Psoas muscle (tissue), 8 donors: ENCODE measurements at places on chromosomes 6 and 20.

DNA sequence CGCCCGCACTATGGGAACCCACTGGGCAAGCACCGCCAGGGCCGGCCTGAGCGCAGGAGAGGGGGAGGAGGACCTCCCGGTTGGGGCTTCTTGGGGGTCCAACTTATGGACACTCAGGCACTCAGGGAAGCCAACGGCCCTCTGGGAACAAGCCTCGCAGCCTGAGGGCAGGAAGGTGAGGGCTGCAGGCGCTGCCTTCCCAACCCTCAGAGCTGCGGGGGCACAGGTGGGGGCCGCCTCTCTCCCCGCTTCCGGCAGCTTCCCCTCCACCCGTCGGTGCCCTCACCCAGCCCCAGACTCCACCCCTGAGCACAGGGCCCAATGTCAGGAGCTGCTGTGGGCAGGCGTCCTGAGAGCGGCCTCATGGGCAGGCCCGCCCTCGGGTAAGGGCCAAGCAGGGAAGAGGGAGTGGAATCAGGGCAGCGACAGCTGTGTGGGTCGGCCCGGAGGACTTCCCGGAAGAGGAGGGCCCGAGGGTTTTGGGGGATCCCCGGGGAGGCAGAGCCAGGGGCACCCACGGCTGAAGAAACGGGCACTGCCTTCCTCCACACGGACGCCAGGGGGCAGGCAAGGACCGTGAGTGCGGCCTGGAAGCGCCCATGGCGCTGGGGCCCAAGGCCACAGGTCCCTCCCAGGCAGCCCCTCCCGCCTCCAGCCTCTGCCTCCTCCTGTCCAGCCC, 488 bp upstream of the PTK6 start:
- peak; percentile 86 for DNase-seq

GRCh38 chr6:144920391-144920961, 635.3 kb downstream of the UTRN start:
- no peak for DNase-seq

GRCh38 chr6:50861692-50862091, 43.0 kb downstream of the TFAP2B start:
- no peak for DNase-seq

DNA sequence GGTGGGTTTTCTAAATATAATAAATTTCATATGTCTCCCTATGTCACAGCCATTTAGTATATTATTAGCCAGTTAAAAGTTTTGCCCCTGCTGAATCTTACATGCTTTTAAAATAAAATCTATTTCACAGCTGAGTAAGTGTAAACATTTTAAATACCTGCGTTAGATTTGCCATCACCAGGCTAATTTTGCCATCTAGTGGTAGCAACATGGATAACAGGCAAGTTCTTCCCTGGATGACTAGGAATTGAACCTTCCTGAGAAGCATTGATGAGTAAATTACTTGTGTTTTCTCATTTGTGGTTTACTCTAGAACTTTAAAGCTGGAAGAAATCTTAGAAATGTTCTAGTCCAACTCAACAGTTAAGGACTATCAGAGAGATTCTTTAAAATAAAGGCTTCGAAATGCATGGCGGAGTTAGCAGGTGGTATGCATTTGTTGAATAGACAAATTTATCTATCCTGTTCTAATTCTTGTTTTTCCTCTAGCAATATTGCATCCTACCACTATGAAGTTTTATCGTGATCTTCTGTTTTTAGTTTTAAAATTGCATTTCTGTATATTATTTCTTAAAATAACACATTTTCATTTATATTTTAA, 2.6 kb downstream of the PRSS35 start:
- no peak for DNase-seq

GRCh38 chr6:53498649-53499048, 46.3 kb downstream of the GCLC start:
- DNase-seq = no peak
